Activated CD4-positive, alpha-beta memory T cell treated with anti-CD3 and anti-CD28 coated beads, Interleukin-2, amount 10 ng/mL, durations not matched to agents 7 days and 5 days (primary cell): ENCODE measurements at places on chromosomes 3 and 15. TPM values are rescaled to one million over a fixed set of nuclear protein-coding genes. Genes with fewer than 3 reads are reported as not detected.

DNA sequence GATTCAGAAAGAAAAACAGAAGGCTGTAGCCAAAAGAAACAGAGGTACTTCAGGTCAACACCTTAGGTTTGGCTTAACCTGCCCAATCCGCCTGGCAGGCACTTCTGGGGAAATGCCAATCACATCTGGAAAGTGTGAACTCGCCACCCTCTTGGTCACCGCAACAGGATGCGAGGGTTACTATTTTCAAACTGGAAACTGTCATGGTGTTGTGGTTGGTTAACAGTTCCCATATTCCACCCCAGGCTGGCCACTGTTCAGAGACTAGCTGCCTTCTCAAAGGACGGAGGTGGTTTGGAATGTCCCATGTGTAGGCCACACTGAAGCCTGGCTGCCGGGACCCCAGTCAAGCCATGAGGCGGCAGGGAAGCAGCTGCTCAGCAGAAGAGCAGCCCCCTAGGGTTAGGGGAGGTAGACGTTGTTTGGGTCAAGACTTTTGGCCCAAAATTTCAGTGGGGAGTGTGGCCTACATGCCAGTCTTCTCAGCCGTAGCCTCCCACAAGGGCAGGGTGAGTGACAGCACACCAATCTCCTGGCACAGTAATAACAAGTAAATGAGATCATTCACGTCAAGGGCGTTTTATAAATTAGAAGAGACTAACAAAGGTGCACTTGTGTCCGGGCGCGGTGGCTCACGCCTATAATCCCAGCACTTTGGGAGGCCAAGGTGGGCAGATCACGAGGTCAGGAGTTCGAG is 54.6 kb downstream of the UMPS start:
- no peak for DNase-seq

DNA sequence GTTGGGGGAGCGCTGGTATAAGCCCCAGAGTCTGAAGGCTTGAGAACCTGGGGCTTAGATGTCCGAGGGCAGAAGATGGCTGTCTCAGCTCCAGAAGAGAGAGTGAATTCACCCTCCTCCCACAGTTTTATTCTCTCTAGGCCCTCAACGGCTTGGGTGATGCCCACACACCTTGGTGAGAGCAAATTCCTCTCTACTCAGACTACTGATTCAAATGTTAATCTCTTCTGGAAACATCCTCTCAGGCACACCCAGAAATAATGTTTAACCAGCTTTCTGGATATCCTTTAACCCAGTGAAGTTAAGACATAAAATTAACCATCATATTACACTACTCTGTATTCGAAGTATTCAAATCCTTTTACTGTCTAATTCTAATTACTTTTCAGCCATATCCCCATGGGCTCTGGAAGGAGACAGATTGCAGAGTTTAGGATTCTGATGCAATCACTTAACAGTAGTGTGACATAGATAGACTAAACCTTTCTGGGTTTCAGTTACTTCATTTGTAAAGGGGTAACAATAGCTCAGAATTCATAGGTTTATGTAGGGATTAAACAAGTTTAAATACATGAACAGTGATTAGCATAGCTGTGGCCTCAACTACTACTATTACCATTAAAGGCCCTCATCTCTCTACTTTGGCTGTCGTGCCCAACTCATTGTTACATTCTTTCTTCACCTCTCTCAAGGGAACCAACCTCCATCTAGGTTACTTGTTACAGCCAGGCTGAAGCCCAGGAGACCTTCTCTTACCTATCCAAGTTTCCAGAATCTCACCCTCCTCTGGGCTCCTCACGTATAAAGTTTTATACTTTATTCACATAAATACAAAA is 25.7 kb upstream of the ANO10 start:
- no peak for DNase-seq

DNA sequence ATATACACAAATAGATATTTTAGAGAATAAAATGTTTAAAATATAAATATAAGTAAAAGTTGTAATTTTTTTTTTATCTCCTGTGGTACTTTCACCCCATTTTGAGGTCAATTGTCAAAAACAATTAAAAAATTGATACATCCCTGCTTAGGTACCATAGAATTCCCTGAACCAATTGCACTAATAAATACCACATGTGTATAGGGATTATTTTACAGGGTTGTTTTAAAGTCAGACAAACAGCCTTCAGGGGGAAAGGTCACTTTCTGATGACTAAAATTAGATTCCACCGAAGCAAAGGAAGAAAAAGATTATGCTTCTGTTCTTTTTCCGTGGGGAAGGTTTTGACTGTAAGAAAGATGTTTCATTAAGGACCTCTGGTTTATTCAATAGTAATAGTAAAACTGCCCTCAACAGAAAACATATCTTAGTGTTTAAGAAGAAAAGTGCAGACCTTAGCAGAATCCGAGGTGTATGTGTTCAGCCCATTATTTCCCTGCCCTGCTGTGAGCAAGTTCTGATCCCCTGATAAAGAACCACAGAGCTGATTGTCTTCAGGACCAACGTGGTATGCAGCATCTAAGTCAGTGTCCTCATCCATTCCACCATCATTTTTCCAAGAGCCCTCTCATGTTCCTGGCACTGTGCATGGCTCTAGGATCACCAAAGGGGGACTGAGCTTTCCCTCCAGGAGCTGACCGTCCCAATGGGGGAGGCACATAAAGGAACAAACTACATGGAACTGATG is 132.9 kb upstream of the IL12A start:
- no peak for DNase-seq

DNA sequence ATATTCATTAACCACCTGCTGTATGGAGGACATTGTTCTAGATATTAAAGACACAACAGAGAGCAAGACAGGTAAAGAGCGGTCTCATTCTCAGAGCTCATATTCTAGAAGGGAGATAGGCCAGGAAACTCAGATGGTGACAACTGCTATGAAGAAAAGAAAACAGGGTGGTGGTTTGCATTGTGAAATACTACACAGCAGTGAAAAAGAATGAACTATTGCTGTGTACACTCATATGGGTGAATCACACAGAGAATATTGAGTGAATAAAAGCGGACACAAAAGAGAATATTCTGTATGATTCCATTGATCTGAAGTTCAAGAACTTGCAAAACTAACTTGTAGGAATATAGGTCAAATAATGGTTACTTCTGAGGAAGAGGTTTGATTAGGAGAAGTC is 76.7 kb downstream of the TOP2B start:
- DNase-seq: no peak

The IL17RD gene
- 0.05 TPM for total RNA-seq

The BAHD1 gene
- total RNA-seq: 27.0 TPM

The BTLA gene
- 46.3 TPM for total RNA-seq

DNA sequence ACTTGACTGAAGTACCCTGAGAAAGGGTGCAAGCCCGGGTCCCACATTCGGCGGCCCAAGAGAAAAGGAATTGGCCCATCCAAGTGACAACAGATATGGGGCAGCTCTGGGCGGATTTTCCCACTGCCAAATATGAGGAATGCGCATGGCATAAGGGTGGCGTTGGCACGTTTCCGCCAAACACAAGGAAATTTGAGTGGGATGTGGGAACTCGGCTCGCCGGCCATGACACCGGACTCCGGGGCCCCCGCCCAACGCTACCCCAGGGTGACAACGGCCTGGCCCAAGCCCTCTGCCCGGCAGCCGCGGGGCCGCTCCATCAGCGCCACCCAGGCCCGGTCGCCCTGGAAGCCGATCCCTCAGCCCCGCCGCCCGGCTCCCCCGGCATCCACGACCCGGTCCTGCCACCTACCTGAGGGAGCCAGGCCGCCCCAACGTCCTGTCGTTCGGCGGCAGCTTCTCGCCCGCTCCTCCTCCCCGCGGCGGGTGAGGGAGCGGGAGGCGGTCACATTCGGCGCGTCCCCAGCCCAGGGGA is 449 bp downstream of the RAF1 start:
- peak; percentile 38 for DNase-seq

DNA sequence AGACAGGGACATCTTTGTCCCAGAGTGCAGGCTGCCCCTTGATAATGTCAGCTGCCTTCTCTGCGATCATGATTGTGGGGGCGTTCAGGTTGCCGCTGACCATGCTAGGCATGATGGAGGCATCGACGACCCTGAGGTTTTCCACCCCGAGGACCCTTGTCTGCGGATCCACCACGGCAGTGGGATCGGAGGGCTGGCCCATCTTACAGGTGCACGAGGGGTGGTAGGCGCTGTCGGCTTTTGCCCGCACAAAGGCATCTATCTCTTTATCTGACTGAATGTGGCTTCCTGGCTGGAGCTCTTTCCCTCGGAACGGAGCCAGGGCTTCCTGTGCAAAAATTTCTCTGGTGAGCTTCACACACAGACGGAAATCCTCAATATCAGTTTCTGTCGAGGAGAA is 28.4 kb downstream of the CHDH start:
- DNase-seq: no peak

The SERP1 gene
- 98.5 TPM for total RNA-seq

The OCA2 gene
- total RNA-seq: not detected

DNA sequence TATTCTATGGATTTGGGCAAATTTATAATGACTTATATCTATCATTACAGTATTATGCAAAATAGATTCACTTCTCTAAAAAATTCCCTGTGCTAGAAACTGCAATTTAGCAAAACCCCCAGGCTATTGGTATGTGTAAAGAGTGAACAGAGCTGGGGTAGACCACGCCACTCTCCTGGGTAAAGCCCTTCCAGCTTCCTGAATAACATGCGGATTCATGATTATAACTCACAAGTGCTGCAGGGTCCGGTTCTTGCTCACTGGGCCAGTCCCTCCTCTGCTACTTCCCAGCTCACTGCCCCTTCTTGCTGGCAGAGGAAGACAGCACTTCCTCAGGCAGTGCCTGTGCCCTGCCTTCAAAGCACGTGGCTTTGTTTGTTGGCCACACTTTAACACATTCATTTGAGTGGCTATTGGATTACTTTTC is 4.1 kb downstream of the CD80 start:
- DNase-seq: no peak

- DNase-seq: no peak
Measured at GRCh38 chr15:88232771-88233201, 23.8 kb downstream of the NTRK3 start.

The REC114 gene
- total RNA-seq: not detected

The SUSD5 gene
- total RNA-seq: not detected

DNA sequence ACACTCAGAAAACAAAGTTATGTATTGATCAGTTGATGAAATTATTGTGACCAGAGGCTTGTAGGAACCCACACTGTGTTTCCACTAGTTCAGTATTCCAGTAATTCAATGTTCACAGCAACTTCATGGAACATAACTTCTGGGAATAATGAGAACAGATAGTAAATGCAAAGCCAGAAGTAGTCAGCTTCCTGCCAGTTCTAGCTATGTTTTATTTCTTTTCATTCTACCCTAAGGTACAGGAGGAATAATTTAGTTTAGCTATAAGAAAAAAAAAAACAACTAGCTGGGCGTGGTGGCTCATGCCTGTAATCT is 48.6 kb downstream of the ARHGEF26 start:
- no peak for DNase-seq

GRCh38 chr3:77345009-77345408 is 305.1 kb downstream of the ROBO2 start:
- DNase-seq: no peak

DNA sequence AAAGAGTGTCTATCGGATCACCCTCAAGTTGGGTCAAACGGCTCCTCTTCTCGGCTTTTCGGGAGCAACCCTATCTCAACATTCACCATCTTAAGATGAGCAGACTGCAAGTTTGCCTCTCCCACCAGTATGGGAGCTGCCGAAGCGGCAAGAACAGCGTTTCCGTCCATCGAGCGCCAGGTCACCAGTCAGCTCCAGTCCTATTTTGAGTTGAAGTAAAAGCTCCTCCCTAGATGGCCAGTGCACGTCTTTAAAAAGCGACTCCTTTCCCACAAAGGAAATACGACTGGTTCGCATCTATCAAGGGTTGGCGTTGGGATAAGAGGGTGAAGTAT is 369 bp upstream of the U2SURP start:
- DNase-seq: peak; percentile 75

GRCh38 chr3:100971798-100972197 is 21.4 kb downstream of the ABI3BP start:
- DNase-seq: no peak

DNA sequence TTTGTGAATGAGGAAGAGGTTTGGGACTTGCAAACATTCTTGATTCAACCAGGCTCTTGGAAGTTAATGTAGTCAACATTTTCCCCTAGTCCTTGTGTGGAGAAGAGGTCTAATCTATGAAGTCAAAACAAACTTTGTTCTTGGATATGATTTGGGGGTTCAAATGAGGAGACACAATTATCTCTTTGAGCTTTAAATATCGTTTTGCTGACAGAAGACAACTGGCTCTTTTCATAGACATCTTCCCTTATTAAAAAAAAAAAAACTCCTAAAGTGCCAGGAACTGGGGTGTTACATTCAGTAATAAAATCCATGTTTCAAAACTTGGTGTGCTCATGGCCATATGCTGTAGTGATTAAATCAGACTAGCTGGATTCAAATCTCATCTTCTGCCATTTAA is 345.3 kb upstream of the ICE2 start:
- DNase-seq: no peak

GRCh38 chr3:61360297-61360965 is 109.2 kb upstream of the FHIT start:
- DNase-seq: no peak

The CPNE9 gene
- total RNA-seq: 0.33 TPM

The STRA6 gene
- not detected for total RNA-seq

GRCh38 chr3:191302451-191302850 is 26.7 kb upstream of the CCDC50 start:
- no peak for DNase-seq

DNA sequence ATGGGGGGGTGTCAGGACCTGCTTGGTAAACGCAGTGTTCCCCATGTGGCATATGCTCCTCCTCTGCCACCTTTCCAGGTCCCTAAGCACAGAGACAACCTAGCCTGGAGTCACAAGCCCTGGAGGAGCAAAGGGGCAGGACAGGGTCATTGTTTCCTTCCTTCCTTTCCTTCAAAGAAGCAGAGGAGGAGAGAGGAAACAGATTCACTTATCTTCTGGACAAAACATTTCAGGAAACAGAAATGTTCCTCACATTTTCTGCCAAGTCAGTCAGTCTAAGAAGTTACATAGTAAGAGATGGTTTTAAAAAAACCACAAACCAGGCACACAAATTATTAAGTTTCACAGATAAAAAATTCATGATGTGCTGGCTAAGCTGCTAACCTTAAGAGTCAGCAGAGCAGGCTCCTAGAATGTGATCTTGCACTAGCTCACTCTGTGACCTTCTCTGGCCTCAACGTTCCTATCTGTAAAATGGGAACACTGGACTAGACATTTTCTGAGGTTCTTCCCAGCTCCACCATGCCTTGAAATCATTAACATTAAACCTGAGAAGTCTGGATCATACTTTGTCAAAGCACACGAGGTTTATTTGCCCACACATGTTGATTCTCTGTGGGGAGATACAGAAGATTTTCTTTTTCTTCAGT is 47.9 kb downstream of the ATP13A5 start:
- DNase-seq: no peak
